ENCODE measurements at places on chromosomes 3 and 15. TPM values are rescaled to one million over a fixed set of nuclear protein-coding genes. Genes with fewer than 3 reads are reported as not detected.

LOXL1 gene
- 14.0 TPM for total RNA-seq

SEMA6D gene
- 4.9 TPM for total RNA-seq

KIAA1143 gene
- 17.9 TPM for total RNA-seq

DNA sequence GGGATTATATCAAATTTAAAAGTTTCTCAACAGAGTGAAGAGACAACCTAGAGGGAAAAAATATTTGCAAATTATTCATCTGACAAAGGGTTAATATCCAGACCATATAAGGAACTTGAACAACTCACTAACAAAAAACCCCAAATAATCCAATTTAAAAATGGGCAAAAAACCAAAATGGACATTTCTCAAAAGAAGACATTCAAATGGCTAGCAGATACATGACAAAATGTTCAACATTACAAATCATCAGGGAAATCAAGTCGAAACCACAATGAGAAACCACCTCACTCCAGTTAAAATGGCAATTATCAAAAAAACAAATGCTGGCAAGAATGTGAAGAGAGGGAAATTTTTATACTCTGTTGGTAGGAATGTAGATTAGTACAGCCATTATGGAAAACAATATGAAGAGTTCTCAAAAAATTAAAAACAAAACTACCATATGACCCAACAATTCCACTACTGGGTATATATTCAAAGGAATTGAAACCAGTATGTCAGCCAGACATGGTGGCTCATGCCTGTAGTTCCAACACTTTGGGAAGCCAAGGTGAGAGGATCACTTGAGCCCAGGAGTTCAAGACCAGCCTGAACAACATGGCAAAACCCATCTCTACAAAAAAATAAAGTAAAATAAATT lies 88.5 kb downstream of the CSNK1G1 start:
- DNase-seq, result no peak

DNA sequence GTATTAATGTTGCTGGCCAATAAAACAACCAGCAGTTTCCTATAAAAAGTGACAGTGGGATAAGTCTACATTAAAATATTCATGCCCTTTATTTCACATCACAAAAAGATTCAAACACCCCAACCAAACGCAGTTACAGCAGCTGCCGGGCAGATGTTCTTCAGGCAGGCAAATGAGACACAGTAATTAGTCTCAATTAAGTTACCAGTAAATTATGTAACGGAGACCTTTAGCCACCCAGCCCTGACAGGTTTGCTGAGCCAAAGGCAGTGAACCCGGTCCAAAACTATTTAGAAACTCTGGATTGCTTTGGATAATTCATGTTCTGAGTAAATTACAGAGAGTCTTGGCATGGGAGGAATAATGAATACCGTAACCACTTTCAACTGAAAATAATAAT lies 289.2 kb upstream of the LYSMD4 start:
- DNase-seq, result no peak

- no peak for DNase-seq
These were observed 245.1 kb downstream of the MAGI1 start for GRCh38 chr3:65793495-65794200.

All from mesenteric fat pad (tissue), 1 donor.